ENCODE measurements at places on chromosomes 12 and 14. TPM values are rescaled to one million over a fixed set of nuclear protein-coding genes. Genes with fewer than 3 reads are reported as not detected.

The AQP6 gene
- total RNA-seq: not detected

The WDHD1 gene
- total RNA-seq: 9.5 TPM

The OR11G2 gene
- not detected for total RNA-seq

The ACTN1 gene
- 0.29 TPM for total RNA-seq

The FGF23 gene
- total RNA-seq: not detected

The KRT6A gene
- not detected for total RNA-seq

The DPF3 gene
- total RNA-seq: 4.3 TPM

The ASCL1 gene
- total RNA-seq: not detected

The LBHD2 gene
- total RNA-seq: not detected

The PRH2 gene
- total RNA-seq: not detected

DNA sequence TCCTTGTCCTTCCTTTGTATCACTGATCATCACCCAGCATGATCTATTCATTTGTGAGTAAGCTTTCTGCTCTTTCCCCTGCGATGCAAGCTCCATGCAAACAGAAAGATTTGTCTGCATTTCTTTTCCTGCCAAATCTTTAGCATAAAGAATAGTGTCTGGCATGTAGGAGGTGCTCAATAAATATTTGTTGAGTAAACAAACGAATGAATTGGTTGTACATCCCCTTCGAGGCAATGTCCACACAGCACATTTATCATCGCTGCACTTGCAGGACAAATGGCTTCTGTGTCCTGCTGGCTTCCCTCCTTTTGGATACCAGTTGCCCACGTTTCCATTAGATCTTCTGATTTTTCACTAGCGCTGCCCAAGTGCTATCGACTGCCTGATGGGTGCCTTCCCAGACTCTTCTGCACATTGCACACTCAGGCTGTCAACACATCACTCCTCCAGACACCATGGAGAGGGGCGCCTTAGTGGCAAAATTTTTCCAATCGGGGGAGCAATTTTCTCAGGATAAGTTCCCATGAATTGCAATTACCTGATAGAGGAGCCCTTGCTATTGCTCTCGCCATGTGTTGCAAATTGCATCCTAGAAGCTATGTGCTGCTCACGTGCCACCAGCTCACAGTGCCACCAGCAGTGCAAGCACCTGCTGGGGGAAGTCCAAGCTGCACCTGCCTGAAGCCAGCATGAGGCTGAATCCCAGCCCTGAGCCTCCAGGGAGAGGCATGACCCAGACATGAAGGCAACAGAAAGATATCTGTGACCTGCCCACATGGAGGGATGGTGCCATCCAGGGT, 206.6 kb downstream of the KIF26A start:
- no peaks in the 10 kb centered on the region for H3K4me1 ChIP-seq
- no peak for DNase-seq
- H3K4me3 ChIP-seq: no peak overlapping the region
- H3K27me3 ChIP-seq: peaks cover 10% of the 10 kb centered on the region

DNA sequence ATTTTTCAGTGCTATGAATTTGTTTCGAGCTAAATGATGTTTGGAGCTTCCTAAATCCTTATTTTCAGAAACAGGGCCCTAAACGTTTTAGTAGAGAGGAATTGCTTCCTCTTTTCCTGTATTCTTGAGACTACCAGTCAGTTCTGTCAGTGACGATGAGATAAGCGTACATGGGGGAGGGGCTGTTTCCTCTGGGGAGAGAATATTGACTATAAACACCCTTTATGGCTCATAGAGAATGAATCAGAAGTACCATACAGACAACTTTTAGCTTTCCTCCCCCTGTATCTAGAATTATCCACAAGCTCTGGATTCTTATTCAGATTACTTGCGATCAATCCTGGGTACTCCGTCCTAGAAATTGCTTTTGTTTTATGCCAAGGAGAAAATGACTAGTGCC, 5.1 kb downstream of the TBK1 start:
- peaks cover 50% of the 10 kb centered on the region for H3K4me1 ChIP-seq
- H3K27me3 ChIP-seq: no peaks in the 10 kb centered on the region
- DNase-seq: no peak
- H3K4me3 ChIP-seq: no peak overlapping the region
- H3K27ac ChIP-seq: peak overlapping the region; percentile 37

GRCh38 chr12:108750526-108750925, 19.2 kb upstream of the CORO1C start:
- no peak overlapping the region for H3K27ac ChIP-seq
- no peaks in the 10 kb centered on the region for H3K4me1 ChIP-seq
- no peak for DNase-seq

- no peak overlapping the region for H3K27ac ChIP-seq
- H3K27me3 ChIP-seq: no peaks in the 10 kb centered on the region
- no peak for DNase-seq
- no peaks in the 10 kb centered on the region for H3K4me1 ChIP-seq
- H3K36me3 ChIP-seq: no peaks in the 10 kb centered on the region
Measured at GRCh38 chr12:78171061-78171460, 340.4 kb downstream of the NAV3 start.

DNA sequence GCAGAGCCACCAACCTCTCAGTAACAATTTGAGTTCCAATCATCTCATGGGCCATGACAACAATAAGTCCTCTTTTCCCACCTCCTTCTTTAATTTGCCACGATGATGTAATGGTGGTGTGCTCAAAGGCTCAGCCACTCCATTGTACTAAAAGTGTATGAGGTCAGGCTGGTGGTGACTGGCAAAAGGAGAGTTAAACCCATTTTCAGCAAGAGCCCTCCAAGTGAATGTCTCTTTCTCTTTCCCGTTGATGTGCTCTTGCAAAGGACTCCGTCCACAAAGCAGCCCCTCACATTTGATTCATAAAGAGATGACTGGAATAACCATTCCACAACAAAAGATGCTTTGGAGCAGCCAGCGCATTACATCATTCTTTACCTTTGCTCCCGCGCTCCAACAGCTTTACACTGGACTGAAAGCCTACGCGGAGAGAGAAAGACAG, 41.6 kb downstream of the DUSP16 start:
- H3K27ac ChIP-seq: no peak overlapping the region
- no peak overlapping the region for H3K4me3 ChIP-seq
- H3K27me3 ChIP-seq: no peaks in the 10 kb centered on the region
- no peak for DNase-seq
- no peaks in the 10 kb centered on the region for H3K36me3 ChIP-seq

DNA sequence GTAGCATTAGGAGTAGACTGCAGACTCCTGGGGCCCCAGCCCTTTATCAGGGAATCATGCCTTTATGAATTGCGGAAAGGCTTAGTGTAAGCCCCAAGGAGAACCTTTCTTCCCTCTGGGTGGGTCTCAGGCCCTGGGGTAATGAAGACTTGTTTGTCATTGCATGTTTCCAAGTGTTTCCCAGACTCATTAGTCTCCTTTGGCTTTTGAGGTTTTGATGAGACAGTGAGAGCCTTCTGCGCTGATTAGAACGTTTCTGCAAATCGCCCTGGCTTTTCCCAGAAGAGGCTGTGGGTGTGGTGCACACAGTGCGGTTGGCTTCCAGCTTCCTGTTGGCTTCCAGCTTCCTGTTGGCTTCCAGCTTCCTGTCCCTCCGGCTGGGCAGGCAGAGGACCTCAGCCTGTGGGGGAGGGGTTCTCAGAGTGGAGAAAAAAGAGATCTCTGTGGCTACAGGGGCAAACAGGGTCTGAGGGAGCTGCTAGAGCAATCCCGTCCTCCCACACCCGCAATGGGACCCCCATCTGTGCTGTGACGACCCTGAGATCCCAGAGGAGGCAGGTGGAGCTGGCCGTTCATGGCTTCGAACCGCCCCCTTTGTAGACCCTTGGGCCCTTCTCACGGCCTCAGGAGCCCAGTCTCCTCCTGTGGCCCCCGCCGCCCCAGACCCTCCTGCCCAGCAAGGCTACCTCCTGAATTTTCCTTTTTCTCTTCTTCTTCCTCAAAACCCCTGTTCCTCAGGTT, 42.1 kb downstream of the GPR68 start:
- DNase-seq: no peak
- peaks cover 2% of the 10 kb centered on the region for H3K4me1 ChIP-seq
- H3K36me3 ChIP-seq: peaks cover 83% of the 10 kb centered on the region
- no peak overlapping the region for H3K27ac ChIP-seq
- no peaks in the 10 kb centered on the region for H3K27me3 ChIP-seq

GRCh38 chr12:106132175-106133135, 6.3 kb downstream of the NUAK1 start:
- H3K4me3 ChIP-seq: no peak overlapping the region
- H3K36me3 ChIP-seq: no peaks in the 10 kb centered on the region
- H3K27me3 ChIP-seq: peaks cover 50% of the 10 kb centered on the region
- H3K27ac ChIP-seq: no peak overlapping the region

DNA sequence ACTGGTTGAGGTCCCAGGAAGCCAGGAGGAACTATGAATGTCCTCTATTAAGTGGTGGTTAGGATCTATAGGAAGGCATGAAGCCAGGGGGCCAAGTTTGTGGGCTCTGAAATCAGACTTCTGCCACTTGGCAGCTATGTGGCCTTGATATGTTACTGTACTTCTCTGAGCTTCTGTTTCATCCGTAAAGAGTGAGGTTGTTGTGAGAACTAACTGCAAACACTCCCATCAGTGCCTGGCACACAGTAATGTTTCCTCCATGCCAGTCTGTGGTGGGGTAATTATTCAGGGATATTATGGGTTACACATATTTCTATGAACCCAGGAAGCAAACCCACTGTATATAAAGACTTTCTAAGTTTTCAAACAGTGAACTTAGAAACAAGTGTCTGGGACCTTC, 57.4 kb downstream of the PLXNC1 start:
- H3K4me1 ChIP-seq: peaks cover 75% of the 10 kb centered on the region
- H3K27me3 ChIP-seq: no peaks in the 10 kb centered on the region
- DNase-seq: no peak
- H3K36me3 ChIP-seq: peaks cover 27% of the 10 kb centered on the region
- H3K4me3 ChIP-seq: peak overlapping the region; percentile 64
- H3K27ac ChIP-seq: peak overlapping the region; percentile 98

DNA sequence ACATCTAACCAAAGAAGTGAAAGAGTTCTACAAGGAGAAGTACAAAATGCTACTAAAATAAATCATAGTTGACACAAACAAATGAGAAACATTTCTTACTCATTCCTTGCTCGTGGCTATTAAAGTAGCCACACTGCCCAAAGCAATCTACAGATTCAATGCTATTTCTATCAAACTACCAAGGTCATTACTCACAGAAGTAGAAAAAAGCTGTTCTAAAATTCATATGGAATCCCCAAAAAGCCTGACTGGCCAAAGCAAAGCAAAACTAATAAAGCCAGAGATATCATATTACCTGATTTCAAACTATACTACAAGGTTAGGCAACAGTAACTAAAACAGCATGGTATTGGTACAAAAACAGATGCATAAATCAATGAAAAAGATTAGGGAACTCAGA, 305.6 kb downstream of the RPAP3 start:
- H3K4me1 ChIP-seq: peaks cover 79% of the 10 kb centered on the region
- peaks cover 30% of the 10 kb centered on the region for H3K36me3 ChIP-seq
- H3K4me3 ChIP-seq: no peak overlapping the region
- no peaks in the 10 kb centered on the region for H3K27me3 ChIP-seq
- H3K27ac ChIP-seq: peak overlapping the region; percentile 94

GRCh38 chr14:104274806-104275205, 136.4 kb downstream of the KIF26A start:
- H3K4me1 ChIP-seq: no peaks in the 10 kb centered on the region
- no peaks in the 10 kb centered on the region for H3K36me3 ChIP-seq
- no peak overlapping the region for H3K27ac ChIP-seq

GRCh38 chr12:26153421-26154154, 28.8 kb upstream of the BHLHE41 start:
- peaks cover 2% of the 10 kb centered on the region for H3K36me3 ChIP-seq
- H3K27me3 ChIP-seq: no peaks in the 10 kb centered on the region
- no peak for DNase-seq
- peaks cover 77% of the 10 kb centered on the region for H3K4me1 ChIP-seq

DNA sequence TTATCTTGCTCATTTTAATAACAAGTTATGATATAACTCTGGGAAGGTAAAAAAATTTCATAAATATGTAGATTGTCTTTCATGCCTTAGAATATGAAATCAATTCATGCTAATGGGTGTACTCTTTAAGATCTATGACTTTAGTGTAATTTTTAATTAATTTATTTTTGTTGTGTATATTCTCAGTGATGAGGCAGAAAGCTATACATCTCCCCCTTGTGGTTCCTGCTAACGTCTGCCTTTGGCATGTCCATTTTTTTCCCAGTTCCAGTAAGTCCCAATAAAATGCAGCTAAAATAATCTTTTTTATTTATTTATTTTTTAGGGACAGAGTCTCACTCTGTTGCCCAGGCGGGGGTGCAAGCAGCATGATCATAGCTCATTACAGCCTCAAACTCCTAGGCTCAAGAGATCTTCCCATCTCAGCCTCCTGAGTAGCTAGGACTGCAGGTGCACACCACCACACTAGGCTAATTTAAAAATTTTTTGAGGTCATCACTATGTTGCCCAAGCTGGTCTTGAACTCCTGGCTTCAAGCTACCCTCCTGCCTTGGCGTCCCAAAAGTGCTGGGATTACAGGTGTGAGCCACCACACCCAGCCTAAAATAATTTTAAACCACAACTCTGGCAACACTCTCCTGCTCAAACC, 3.3 kb upstream of the CHURC1 start:
- peaks cover 14% of the 10 kb centered on the region for H3K27me3 ChIP-seq
- no peak for DNase-seq
- peaks cover 14% of the 10 kb centered on the region for H3K36me3 ChIP-seq
- H3K4me3 ChIP-seq: no peak overlapping the region

GRCh38 chr12:6833189-6833890, 5.1 kb downstream of the P3H3 start:
- H3K4me1 ChIP-seq: peaks cover 11% of the 10 kb centered on the region
- no peak overlapping the region for H3K4me3 ChIP-seq
- no peak overlapping the region for H3K27ac ChIP-seq
- DNase-seq: no peak
- H3K27me3 ChIP-seq: peaks cover 25% of the 10 kb centered on the region

- DNase-seq: peak; percentile 54
- peaks cover 53% of the 10 kb centered on the region for H3K4me1 ChIP-seq
- H3K27ac ChIP-seq: peak overlapping the region; percentile 98
- H3K36me3 ChIP-seq: no peaks in the 10 kb centered on the region
- H3K4me3 ChIP-seq: peak overlapping the region; percentile 86
- H3K27me3 ChIP-seq: no peaks in the 10 kb centered on the region
Measured at GRCh38 chr12:122813310-122813713, 21.9 kb upstream of the HIP1R start.

- H3K27me3 ChIP-seq: peaks cover 15% of the 10 kb centered on the region
- H3K27ac ChIP-seq: no peak overlapping the region
- no peak for DNase-seq
- no peaks in the 10 kb centered on the region for H3K36me3 ChIP-seq
Measured at GRCh38 chr14:56782711-56783110, 27.6 kb downstream of the OTX2 start.
